ENCODE measurements at places on chromosomes 6 and 20.
A peak's percentile ranks its signal among the peaks of the same experiment; 100 is the strongest.

- no peak for DNase-seq
Observed at GRCh38 chr6:130140084-130140483, 82.7 kb downstream of the SAMD3 start.

DNA sequence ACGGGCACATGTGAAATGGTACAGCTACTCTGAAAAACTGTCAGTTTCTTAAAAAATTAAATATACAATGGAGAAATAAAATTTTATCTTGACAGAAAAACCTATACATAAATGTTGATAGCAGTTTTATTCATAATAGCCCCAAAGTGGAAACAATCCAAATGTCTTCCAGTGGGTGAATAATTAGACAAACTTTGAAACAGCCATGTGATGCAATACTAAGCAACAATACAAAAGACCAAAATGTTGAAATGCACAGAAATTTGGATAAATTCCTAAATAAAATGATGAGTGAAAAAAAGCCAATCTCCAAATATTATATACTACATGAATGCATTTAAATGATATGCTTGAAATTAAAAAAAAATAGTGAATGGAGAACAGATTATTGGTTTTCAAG, 523.1 kb downstream of the HTR1B start:
- DNase-seq = no peak

GRCh38 chr20:46191611-46192010, 73.5 kb downstream of the CD40 start:
- no peak for DNase-seq

DNA sequence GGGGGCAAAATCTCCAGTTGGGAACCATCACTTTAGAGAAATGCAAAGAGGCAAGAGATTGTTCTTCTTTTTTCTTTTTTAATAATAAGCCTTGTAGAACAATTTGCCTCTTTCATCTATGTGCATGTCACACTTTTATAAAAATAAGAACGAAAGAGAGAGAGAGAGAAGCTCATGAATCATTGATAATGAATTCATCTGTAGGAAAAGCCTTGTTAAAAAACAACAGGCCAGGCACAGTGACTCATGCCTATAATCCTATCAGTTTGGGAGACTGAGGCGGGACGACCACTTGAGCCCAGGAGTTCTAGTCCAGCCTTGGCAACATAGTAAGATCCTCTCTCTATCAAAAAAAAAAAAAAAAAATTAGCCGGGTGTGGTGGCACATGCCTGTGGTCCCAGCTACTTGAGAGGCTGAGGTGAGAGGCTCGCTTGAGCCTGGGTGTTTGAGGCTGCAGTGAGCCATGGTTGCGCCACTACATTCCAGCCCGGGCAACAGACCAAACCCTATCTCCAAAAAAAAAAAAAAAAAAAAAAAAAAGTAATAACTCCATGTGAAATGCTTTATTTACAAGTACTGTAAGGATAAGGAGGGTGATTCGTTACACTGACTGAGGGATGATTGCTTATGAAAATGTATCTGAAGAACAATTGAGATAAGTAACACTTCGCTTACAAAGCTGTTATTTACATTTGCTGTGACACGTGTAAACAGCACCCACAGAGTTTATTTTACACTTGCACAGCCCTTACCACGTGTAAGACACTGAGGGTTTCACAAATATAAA, 6.0 kb downstream of the CCN5 start:
- DNase-seq = no peak

DNA sequence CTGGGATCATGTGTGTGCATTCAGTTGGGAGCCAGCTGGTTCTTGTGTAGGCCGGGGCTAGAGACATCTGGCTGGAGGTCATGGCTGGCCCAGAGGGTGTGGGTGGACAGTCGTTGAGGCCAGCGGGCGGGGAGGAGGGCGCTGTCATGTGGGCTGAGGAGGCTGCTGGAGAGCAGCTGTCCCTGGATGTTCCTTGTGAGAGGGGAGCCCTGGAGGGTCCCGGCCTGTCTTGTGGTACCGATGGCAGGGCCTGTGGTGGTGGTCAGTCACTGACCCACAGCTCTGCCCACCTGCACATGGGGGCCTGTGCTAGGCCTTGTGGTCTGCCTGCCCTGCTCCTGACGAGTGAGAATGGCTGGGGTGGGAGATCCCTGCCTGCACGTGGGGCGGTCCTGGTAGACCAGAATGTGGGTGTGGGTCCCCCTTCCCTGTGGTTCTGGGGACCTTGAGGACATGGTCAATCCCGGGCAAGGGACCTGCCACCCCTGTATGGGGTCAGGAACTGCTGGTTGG, 1.9 kb upstream of the C20orf204 start:
- no peak for DNase-seq

GRCh38 chr6:15303920-15304291, 58.0 kb downstream of the JARID2 start:
- no peak for DNase-seq

GRCh38 chr6:101730954-101731353, 337.4 kb downstream of the GRIK2 start:
- DNase-seq = no peak

GRCh38 chr20:20019123-20019522, 2.0 kb downstream of the NAA20 start:
- DNase-seq = no peak

GRCh38 chr6:13355999-13356785, 27.9 kb upstream of the TBC1D7 start:
- peak; percentile 47 for DNase-seq

DNA sequence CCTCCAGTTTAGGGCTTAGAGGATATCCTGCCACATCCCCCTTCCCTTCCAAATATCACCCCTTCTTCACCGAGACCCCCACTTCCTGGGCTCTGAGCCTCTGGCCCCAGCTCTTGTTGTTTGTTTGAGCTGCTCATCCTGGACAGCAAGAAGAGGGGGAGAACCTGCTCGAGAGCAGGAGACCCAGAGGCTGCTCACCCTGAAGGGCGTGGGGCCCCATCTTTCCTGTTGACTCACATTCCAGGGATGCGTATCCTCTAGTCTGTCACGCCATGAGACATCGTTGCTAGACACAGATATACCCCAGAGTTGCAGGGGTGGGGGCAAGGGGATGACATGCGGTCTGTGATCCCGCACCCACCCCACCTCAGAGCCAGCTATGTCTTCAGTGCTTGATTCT, 5.7 kb upstream of the TNXB start:
- DNase-seq = no peak

DNA sequence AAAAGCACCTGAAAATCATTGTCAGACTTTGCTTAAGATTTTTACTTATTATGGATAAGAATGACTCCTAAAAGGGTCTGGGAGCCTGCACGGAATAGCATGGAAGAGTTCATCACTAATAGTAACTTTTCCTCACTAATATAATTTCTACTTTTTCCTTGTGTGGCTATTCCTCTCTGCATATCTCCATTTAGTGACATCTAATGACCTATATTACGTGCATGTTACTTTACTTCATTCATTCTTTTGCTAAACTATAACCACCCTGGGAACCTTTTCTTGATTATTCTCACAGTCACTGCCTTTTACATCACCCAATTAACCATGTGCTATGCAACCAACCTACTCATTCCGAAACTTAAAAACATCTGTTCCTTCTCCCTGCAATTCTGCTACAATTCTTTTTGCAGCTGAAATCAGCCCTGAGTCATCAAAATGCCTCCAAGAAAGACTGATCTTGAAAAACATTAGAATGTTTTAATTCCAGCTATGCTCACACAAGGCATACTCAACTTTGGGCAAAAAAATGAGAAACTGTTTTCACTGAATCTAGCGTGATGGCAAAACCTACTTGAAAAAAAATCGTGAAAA, 313.3 kb downstream of the RNGTT start:
- DNase-seq = no peak

DNA sequence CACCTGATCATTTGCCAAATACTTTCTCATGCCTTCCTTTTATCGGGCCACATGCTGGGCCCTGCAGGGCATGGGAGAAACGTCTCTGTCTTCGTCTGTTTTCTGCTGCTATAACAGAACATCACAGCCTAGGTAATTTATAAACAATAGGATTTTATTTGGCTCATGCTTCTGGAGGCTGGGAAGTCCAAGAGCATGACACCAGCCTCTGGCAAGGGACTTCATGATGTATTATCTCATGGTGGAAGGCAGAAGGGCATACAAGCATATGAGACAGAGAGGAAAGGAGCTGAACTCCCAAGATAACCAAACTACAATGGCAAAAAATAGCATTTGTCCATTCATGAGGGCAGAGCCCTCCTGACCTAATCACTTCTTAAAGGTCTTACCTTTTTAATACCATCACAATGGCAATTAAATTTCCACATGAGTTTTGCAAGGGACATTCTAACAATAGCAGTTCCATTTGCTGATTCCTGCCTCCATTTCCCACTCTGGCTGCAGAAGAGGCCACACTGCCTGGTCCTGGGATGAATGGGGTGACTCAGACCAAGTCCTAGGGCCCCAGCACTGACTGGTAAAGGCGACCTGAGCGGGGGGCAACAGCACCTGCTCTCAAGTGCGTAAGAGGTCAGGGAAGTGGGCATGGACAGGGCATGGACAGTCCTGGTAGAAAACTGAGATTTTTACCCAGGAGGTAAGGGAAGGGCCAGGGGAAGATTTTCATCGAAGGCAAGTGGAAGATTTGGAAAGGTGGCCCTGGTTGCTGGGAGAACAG, 5.1 kb upstream of the ZBP1 start:
- no peak for DNase-seq

DNA sequence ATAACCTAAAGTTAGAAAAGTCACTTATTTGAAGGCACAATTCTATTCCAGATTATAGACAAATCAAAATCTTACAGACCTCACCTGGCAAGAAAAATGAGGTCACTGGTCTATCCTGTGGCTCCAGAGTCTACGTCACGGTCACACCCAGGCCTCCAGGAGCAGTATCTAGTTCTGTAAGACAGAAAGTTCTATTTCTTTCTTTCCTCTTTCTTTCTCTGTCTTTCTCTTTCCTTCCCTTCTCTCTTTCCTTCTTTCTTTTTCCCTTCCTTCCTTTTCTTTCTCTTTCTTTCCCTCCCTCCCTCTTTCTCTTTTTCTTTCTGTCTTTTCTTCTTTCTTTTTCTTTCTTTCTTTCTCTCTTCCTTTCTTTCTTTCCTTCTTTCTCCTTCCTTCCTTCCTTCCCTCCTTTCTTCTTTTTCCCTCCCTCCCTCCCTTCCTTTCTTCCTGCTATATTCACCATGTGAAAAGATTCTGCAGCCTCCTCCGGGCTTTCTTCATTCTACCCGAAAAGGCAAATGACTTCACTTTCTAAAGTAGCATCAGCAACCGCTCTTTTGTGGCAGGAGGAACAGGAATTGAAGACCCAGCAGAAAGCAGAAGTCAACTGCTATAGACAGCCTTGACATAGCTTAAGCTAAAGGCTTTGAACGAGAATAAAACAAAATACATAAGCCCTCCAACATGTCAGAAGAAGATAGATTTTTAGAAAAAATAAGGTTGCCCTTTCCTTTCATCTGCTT, 83.9 kb upstream of the SIRPG start:
- DNase-seq = no peak

- DNase-seq = no peak
Observed at GRCh38 chr6:97864366-97864765, 581.4 kb upstream of the MMS22L start.

DNA sequence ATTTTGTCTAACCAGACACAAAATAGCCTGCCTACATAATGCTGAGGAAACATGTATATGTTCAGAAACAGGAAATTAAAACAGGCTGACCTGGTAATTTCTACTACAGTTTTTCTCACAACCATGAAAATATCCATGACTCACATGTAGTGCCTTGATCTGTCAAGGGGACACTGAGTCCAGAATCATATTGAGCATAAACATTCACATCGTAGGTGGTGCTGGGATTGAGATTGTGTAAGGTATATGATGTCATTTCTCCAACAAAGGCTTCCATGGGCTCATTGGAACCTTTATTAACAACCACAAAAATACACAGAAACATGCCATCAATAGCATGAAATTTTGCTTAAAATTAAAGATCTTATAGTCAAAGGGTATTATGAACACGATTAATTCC, 80.9 kb downstream of the COL12A1 start:
- DNase-seq = no peak

GRCh38 chr20:11207749-11208502, 534.1 kb upstream of the JAG1 start:
- DNase-seq = no peak

- DNase-seq = no peak
Observed at GRCh38 chr6:5682530-5682929, 324.2 kb downstream of the NRN1 start.

GRCh38 chr20:8139899-8140298, 7.8 kb downstream of the PLCB1 start:
- no peak for DNase-seq

DNA sequence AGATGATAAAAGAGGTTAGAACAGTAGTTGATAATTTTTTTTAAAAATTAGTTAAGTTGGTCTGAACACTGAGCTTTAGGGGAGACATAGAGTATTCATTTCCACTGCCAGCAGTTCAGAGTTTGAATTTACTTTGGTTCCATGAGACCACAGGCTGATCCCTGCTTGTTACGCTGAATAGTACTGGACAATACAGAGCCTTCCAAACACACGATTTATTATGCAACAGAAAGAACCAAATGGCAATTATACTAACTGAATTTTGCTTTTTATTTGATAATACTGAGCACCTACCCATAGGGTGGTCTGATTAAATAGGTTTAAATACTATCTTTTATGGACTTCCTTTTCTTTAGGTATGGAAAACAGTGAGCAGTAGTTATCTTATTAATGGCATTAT, 111.4 kb downstream of the POPDC3 start:
- no peak for DNase-seq

All from central memory CD4-positive, alpha-beta T cell (primary cell).